ENCODE measurements at places on chromosomes 1 and 21.

DNA sequence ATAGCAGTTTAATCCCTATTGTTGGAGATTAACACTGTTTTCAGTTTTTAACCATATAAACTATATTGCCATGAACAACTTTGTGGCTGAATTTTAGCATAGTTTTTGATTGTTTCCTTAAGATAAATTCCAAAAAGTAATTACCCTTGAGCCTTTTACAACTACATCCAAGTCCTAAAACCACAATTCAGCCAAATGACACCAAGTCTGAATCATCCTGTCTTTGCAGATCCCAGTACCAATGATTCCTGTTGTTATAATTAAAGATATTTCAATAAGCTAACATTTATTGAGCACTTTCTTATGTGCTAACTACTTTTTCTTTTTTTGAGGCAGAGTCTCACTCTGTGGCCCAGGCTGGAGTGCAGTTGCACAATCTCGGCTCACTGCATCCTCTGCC, 35.6 kb downstream of the IL23R start:
- no peak for DNase-seq

DNA sequence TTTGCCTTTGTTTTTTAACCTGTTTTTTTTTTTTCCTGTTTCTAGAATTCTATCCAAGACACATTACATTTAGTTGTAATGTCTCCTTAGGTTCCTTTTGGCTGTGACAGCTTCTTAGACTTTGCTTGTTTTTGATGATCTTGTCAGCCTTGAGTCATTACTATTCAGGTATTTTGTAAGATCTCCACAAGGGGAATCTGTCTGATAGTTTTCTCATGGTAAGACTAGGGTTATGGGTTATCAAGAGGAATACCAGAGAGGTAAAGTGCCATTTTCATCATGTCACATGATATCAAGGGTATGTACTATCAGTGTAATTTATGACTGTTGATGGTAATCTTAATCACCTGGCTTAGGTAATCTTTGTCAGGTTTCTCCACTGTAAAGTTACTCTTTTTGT, 99.1 kb upstream of the GFI1 start:
- no peak for DNase-seq

DNA sequence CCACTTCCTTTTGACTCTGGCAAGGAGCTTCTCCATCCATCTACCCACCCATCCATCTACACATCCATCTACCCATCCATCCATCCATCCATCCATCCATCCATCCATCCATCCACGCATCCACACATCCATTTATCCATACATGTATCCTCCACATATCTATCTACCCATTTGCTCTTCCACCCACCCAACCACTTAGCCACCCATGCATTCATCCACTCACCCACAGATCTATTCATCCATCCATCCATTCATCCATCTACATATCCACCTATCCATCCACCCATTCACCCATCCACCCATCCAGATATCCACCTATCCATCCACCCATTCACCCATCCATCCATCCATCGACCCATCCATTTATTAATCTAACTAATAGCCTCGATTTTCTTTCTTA, 23.0 kb upstream of the KANK4 start:
- no peak for DNase-seq

GRCh38 chr1:165129568-165130164, 226.8 kb downstream of the LMX1A start:
- no peak for DNase-seq

GRCh38 chr1:188155261-188155660, 1326.5 kb downstream of the PLA2G4A start:
- DNase-seq: no peak

DNA sequence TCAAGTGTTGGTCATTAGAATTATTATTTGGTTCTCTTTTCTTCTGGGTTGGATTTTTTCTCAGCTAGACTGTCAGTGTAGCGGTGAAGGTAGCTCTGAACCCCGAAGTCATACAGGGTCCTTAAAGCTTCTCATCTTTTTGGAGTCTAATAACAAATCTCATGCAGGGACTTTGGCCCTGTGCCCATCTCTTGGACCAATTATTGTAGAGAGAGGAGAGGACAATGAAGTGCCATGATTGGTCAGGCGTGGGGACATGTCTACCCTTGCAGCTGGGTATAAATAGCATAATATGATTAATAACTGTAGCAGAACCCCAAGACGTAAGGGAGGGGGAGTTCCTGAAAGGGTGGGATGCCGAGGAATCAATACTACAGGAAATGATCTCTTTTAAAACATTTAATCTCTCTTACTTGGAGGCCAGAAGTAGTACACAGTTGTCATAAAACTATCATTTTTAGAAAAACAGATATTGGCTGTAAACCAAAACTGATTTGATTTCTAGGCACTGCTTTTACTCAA, 8.8 kb downstream of the MAGI3 start:
- DNase-seq: no peak

DNA sequence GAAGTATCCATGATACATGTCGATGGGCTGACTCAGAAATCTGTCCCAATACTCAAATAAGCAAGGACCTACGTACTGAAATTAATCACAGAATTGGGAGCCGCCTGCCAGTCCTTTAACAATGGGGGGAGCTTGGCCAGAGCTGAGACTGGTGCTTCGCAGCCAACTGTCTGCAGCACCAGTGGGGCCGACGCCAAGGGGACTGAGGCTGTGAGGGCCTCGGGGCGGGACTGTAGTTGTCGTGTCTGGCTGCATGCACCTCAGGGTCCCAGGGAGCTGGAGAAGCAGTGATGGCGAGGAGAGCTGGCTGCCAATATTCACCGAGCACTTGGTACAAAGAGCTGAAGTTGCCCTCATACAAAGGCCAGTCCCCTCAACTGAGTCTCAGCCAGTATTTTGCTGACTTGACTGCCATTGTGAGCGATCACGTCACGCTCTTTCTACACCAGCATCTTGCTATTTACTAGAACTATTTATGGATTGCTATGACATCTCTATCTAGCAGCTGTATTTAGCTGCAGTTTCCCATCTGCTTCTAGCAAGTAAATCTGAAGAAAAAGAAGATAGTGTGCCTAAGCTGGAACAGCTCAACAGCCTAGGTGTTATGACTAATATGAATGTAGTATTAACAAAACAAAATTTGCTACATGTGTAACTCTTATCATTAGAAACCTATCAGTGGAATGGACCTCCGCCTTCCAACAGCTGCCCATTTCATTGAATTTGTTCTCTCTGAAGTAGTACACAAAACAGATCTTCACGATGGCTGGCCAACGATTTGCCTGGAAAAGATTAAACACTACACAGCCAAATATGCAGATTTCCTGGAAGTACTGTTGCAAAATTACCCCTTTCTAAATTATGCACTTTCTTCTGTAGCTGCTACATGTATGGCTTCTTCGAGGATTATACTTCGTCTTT, 29.1 kb downstream of the EVI5 start:
- DNase-seq: no peak

DNA sequence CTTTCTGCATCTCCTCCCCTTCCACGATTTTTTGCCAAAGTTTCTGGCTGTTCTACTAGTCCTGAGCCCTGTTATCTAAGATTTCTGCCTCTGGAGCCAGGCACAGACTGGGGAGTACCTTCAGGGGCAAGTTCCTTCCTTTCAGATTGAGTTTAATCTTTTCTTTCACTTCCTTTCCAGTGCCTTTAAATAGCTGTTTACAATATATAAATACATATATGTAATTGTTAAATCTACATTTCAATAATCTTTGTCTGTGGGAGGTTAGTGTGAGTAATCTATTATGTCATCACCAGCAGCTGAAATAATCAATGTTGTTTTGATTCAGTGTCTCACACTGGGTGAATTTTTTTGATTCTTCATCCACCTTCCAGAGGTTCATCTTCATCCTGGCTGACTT, 31.8 kb downstream of the DIPK1A start:
- no peak for DNase-seq

DNA sequence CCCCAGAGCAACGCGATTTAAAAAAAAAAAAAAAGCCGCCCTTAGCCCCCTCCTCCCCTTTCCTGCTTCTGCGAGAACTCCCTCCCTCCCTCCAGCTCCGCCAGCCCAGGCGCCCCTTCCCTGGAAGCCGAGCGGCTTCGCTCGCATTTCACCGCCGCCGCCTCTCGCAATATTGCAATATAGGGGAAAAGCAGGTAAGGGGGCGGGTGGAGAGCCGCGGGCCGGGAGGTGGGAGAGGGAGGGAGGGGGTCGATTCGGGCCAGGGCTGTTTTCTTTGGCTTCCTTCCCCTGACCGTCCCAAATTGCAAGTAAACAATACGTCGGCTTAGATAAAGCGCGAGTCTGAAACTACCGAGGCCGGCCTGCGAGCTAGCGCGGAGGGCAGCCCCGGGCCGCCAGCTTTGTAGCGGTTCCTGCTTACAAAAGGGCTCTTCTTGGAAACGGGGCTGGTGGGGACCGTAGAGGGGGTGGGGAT, 408 bp downstream of the LMO4 start:
- no peak for DNase-seq

- no peak for DNase-seq
These were observed 277.0 kb downstream of the PTPRU start for GRCh38 chr1:29513357-29513756.

DNA sequence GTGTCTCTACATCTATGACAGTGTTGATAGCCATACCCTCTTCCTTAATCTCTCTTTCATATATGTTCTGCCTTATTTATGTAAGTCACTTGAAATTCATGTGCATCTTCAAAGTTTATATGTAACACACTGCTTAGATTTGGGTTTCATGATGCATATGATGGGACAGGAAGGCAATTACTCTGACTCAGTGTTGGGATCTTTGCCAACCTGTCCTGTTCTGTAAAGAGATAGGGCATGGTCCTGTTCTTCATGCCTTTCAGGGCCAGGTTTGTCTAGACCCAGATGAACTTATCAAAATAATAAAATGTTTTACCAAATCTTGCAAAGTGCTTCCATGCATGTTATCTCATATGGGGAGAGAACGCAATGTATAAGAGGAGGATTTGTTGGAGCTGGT, 69.5 kb downstream of the TMPRSS15 start:
- DNase-seq: no peak

- DNase-seq: no peak
These were observed 3.5 kb downstream of the RGS4 start for GRCh38 chr1:163072658-163073057.

- no peak for DNase-seq
These were observed 15.2 kb downstream of the GPR161 start for GRCh38 chr1:168121401-168122011.

DNA sequence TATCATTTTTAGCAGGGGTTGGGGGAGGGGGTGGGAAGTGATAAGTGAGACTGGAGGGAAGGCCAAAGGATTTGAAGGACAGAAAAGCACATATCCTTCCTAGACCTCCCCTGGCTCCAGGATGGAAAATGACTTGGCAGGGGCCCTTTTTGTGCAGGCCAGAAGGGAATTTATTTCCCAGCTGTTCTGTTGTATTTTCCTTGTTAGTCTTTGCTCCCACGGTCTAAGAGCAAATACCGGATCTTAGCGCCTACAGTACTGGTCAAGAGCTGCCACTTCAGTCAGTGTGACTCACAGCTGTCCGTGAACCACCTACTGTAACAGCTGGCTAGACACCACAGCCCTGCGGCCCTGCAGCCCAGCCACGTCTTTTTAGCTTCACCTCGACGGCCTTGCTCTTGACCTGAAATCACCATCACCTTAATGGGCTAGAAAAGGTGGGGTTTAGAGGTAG, 51.0 kb upstream of the ERRFI1 start:
- no peak for DNase-seq

GRCh38 chr1:15107058-15107687, 46.4 kb upstream of the TMEM51 start:
- DNase-seq: no peak

Measured in stimulated activated CD8-positive, alpha-beta memory T cell treated with anti-CD3 and anti-CD28 coated beads, Interleukin-7, amount 100 ng/mL, for 1 hour (primary cell).